ENCODE measurements at places on chromosomes 4 and X. TPM values are rescaled to one million over a fixed set of nuclear protein-coding genes. Genes with fewer than 3 reads are reported as not detected.

DNA sequence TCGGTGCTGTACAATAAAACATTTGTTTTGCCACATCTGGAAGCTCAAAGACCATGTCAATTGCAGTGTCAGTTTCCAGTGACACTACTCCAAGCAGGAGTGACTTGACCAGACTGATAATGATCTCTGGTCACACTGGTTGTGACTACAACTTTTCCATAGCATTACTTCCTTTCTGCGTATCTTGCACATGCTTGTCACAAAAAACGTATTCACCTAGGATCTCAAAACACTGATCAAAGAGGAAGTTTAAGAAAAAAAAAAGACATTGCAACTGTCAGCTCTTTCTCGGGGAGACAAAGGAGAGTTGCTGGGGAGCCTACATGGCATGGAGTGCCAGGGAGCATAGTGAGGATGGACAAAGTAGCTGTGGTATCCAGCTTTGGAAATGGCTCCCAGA lies 60.6 kb downstream of the OPHN1 start:
- no peak for DNase-seq

Gene NLGN3
- total RNA-seq: 4.0 TPM

GRCh38 chrX:19747652-19748610 lies 139.5 kb downstream of the SH3KBP1 start:
- peak; percentile 58 for DNase-seq

GRCh38 chrX:40331353-40331752 lies 233.6 kb upstream of the BCOR start:
- no peak for DNase-seq

DNA sequence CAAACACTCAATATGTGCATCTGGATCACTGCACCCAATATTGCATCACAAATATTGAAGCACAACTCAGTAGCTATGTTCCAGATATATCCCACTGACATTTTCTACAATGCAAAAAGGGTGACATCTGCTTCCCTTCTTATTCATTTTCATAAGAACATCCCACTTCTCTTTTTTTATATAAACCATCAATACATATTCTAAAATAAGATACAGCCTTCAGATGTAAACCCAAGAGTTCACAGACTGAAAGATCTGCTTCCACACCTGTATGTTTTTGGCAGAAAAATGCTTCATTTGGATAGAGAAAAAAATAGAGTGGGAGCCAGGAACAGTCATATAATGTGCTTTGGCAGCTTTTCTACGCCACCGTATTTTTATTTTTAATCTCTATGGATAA lies 815.6 kb upstream of the ADGRL3 start:
- no peak for DNase-seq

GRCh38 chr4:159343116-159343515 lies 240.2 kb downstream of the RAPGEF2 start:
- no peak for DNase-seq

Gene TMPRSS11A
- total RNA-seq: not detected

Gene STBD1
- 1.3 TPM for total RNA-seq

DNA sequence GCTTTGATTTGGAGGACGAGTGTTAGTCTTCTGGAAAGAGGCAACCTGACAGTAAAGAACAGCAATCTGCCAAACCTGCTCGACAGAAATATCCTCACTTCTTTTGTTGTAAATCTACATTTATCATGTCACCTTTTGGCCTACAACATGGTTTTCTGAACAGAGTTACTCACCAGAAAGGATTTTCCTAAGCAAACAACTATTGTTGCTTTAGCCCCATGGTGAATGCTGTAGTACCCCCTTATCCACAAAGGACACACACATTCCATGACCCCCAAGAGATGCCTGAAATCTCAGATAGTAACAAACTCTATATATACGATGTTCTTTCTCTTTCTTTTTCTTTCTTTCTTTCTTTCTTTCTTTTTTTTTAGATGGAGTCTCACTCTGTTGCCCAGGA lies 42.7 kb downstream of the TMEM150C start:
- no peak for DNase-seq

Gene LANCL3
- total RNA-seq: 2.0 TPM

GRCh38 chr4:95013236-95013635 lies 255.5 kb downstream of the BMPR1B start:
- no peak for DNase-seq

DNA sequence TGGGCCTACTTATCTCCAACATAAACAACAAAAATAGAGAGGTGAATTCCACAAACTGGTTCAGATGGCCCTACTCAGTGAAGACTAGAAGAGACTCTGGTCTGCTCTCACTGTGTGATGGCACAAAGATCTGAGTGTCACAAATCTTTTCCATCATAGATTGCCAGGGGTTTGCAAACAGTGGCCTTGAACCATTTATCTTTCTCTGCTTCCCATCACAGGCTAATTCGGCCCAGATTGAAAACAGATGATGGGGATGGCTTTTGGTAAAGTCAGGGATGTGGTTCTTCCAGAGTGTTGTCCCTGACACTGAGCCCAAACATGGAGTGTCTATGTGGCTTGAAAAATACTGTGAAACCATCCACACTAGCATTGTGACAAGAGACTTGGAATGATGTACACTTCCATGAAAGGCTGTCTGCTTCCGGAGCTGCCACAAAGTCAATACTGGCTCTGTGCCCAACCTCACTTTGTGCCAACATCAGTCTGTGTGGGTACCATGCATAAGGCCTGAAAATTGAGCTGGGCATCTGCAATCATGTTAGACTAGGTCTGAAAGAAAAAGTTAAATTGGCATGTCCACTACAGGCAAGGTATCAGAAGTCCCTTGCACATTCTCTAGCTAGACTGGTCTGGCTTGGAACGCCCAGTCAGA lies 25.2 kb upstream of the PLAC1 start:
- no peak for DNase-seq

DNA sequence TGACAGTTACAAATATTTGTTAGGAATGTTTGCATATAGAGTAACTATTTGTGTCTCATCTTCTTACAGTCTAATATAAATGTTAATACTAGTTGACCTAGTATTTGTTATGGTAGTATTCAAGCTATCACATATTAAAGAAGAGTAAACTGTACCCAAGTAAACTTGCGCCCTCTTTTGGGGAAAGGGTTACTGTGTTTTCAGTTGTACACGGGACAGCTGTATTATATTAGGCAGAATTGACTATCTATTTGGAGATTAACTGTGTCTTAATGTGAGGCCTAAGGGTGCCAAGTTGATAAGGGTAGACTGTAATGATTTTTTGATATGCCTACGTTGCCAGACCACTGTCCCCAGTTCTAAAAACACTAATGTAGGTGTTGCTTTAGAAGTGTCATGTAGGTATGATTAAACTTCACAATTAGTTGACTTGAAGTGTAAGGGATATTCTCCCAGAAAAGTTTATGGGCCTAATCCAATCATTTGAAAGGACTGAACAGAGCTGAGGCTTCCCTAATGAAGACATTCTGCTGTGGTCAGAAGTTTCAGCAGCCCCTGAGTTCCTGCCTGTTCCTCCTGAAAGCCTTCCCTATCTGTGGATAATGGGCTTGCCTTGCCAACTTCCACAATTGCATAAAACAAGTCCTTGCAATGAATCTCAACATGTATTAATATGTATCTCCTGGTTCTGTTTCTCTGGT lies 172.8 kb upstream of the CXCL13 start:
- no peak for DNase-seq

Gene NUDT6
- 4.1 TPM for total RNA-seq

Gene PHOX2B
- not detected for total RNA-seq

DNA sequence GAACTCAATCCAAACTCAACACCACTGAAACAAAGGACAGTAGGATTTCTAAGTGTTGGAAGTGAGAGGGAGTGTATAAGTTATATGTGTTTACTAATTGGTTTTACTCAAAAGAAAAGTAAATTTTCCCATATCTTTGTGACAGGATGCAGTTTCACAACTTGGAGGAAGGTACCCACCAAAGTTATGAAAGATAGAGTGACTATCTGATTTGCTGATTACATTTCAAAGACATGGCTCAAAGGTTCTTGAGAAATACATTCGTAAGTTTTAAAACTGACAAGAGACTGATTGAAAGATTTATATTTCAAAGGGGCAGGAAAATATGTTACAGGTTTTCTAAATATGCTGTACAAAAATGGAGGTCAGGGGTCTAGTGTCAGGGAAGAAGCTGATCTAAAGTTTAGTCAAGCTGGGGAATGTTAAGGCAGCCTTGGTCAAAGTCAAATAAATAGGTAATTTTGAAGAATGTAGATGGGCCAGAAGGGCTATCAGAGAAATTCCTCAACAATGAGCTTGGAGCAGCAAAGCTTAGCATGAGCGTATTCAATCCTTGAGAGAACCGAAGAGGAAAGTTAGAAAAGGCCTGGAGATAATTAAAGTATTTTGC lies 9.7 kb upstream of the COMMD8 start:
- DNase-seq: no peak

GRCh38 chrX:23953908-23954269 lies 46.1 kb downstream of the CXorf58 start:
- DNase-seq: no peak

DNA sequence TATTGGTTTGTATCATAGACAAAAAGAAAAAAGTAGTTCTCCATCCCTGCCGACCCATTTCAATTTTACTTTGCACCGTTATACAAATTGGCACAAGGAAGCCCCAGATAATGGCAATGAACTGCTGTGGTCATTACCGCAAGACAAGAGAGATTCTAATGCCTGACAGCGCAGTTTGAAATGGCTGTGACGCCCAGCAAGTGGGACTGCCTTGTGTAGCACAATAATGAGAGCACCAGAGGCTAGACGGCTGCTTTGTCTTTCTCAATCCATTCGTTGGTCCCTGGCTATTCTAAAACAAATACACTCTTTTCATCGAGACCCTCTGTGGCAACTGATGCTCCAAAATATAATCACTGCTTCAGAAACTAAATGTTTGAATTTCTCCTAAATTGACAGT lies 192.4 kb upstream of the NEIL3 start:
- DNase-seq: no peak

Gene HSFX1
- 0.32 TPM for total RNA-seq

Gene GPRASP1
- total RNA-seq: 12.6 TPM

DNA sequence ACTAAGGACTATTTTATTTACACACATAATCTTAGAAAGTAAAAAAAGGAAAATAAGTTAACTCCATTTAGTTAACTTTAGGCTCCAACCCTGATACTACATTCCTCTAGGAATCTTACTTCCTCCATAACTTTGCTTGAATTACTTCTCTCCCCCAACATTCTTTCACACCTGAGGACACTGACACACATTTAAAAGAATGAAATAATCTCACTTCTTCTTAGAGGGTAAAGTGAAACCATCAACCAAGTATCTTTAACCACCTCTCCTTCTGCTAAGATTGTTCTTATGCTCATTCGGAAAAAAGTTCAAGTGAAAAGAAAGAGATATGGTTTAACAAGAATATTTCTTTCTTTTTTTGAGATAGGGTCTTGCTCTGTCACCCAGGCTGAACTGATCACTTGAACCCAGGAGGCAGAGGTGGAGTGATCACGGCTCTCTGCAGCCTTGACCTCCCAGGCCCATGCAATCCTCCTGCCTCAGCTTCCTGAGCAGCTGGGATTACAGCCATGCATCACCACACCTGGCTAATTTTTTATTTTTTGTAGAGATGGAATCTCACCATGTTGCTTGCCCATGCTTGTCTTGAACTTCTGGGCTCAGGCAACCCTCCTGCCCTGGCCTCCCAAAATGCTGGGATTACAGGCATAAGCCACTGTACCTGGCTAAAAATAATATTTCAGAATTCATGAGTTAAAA lies 28.5 kb downstream of the SLC25A4 start:
- no peak for DNase-seq

Gene P2RY10
- total RNA-seq: 19.7 TPM

Gene MMRN1
- 2.0 TPM for total RNA-seq

GRCh38 chr4:55172694-55173287 lies 47.4 kb upstream of the KDR start:
- no peak for DNase-seq

DNA sequence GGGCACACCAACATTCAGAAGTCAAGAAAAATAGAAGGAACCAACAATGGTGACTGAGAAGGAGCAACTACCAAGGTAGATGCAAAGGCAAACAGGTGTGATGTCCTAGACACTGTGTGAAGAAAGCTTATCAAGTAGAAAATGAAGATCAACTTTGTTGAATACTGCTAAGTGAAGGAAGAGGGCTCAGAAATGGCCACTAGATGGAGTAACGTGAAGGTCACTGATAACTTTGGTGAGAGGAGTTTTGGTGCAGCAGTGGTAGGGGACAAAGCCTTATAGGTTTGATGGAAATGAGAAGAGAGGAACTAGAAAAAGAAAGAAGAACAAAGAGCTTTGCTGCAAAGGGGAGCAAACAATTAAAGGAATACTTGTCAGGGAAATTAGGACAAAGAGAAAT lies 23.5 kb downstream of the OTC start:
- no peak for DNase-seq

Gene DKK2
- total RNA-seq: not detected

DNA sequence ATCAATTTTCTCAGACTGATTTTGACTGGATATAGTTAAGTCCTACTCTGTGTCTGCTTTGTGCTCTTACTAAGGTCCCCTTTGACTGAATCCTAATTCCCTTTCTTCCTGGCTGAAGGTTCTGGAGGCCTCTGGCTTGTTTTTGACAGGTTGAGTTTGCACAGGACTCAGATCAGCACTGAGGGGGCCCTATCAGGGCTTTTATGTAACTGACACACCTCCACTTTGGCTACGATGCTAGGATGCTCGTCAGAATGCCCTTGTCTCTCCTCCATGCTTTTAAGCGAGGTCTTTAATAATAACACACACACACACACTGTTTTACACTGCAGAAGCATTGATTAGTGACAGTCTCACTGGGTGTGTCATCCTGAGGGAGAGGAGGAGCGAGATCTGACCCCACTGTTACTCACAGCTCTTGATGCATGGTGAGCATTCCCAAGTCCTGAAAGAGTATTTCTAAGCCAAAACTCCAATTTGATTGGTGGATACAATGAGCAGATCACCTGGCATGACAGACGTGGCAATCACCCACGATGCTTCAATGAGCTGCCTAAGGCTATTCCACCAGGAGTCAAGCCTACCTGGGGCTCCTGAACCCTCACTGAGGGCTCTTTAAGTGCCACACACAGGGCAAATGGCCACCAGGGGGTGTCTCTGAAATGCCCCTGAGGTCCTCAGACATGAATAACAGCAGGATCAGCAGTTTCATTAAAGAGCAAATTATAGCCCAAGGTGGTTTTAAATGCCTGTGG lies 130.4 kb upstream of the CPEB2 start:
- no peak for DNase-seq

DNA sequence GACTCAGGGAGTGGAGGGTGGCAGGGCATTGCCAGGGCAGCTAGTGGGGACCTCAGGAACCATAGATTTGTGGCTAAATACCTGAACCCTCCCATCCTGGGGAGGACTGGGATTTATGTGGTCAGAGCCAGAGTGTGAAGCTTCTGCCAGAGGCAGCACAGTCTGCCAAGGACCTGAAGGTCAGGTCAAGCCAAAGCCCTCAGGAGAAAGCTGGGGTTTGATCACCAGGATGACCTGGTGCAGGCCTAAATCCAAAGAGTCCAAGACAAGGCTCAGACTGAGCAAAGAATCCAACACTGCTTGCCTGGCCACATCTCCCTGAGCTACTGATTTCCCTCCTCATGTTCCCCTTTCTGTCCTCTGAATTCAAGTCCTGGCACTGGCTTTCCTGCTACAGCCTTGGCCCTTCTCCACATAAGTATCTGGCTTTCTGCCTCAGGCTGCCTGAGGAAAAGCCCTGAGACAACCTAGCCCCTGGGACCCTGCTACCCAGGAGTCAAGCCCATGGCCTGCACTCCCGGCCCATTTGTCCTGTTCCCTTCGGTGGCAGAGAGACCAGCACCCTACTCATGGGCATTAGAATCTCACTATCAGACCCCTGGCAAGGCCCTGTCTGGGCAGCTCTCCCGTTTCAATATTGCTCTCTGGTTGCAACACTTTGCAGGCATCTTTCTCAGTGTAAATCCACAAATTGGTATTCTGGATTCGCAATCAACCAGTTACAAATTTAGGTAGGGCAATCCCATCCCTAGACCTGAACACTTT lies 39.3 kb upstream of the SLC25A43 start:
- DNase-seq: no peak

Measured in natural killer cell (primary cell).